CD4-positive, alpha-beta T cell (primary cell): ENCODE measurements at places on chromosomes 6 and 20.

DNA sequence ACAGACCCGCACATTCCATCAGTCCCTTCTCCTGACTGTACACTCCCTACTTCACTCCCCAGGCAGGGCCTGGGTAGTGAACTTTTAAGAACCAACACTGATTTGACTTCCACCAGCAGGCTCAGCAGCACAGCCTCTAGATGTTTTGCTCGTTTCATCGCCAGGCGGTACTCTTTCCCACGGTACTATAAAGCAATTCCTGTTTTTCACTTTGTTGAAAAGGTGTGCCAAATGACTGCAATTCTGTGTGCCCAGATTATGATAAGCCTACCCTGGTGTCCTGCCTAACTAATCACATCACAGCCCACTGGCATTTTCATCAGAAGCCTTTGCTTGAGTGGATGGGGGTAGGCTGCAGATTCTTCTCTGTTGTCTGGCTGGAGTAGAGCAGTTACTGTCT lies 12.9 kb upstream of the WTAP start:
- DNase-seq: no peak

DNA sequence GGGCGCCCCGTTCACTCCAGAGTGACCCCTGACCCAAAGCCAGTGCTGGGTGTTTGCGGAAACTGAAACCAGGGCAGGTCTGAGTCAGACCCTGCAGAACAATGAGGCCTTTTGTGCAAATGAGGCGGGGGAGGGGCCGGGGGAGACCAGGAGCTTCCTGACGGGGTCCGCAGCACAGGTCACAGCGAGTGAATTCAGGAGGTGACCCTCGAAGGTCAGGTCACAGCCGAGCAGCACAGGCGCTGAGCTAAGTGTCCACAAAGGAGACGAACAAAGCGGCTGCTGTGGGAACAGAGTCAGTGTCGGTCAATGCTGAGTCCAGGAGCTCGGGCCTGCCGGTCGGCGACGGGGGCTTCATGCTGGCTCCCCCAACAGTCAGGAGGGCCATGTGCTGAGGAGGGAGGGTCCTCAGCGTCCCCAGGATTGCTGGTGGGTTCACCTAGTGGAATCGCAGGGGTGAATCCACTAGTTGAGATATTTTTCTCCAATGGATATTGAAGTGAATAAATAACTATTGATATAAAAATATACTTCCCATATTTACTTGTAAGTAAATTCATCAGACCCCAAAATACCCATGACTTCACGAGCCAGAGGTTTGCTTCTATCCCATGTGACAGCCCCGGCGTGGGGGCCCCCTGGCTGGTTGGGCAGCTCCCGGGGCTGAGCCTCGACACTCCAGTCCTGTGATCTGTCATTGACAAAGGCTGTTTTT lies 188.4 kb upstream of the SULF2 start:
- no peak for DNase-seq

- DNase-seq: no peak
These were observed 14.8 kb upstream of the MAS1L start for GRCh38 chr6:29502597-29502996.

DNA sequence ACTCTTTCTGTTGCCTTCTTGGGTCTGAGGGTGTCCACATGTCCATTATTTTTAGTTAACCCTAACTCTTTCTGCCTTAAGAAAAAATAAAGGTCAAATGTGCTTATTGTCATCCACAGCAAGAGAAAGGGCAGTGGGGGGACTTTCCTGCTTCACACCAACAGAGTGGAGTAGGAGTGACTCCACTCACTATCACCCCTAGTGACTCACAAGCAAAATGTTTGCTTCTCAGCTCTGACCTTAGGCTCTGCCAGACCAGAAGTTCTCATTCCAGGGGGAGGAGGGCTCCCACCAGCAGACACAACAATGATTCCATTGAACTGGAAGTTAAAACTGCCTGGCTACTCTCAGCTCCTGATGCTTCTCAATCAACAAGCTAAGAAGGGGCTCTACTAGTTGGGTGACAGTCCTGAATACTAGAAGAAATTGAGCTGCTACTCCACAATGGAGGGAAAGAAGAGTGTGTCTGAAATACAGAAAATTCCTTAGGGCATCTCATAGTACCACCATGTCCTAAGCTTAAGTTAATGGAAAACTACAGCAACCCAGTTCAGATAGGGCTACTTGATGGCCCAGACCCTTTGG lies 83.9 kb upstream of the AFDN start:
- no peak for DNase-seq

GRCh38 chr6:36517408-36517807 lies 29.9 kb downstream of the STK38 start:
- DNase-seq: no peak

GRCh38 chr6:70282312-70282918 lies 20.5 kb downstream of the COL9A1 start:
- no peak for DNase-seq

- no peak for DNase-seq
These were observed 92.3 kb downstream of the RNF182 start for GRCh38 chr6:14016935-14017625.

DNA sequence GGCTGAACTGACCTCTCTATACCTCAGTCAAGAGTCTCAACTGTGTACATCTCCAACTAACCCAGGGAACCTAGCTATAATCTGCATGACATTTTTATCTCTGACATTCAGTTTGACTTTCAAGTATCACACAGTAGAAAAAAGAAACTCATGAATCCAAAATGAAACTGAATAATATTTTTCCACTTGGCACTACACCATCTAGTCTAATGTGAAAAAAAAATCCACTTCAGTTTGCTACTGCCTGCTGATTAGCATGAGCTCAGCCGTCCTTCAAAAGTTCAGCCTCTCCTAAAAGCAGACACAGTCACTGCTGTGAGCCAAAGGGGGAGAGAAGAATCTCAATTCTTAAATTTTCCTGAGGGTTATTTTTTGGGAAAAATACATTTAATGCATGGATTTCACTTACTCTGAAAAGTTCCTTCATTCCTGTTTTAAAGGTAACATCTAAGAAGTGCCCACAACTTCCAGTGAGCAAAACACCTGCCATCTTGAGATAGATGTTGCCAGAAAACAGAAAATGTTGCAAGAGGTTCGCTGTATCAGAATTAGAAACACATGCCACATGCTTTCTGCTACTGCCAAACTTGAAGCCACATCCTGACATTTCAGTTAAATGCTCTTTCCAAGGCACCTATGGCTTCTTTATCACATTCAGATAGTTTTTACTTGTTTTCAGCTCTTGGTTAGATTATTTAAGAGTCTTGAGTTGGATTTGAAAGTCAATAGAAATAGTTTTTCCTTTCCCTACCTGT lies 95.4 kb downstream of the MKKS start:
- DNase-seq: no peak

DNA sequence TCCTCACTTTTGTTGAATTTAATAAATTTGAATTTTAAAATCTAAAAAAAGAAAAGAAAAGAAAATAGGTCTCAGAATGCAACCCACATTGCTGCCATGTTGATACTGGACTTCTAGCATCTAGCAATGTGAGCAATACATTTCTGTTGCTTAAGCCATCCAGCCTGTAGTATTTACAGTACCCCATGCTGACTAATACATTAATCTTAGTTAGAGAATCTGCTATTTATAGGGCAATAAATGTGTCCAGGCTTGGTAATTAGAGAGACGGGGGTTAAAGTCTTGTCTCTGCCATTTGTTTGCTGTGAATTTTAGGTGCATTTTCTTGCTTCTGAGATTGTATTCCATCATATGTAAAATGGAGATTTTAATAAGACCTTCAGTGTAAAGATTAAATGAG lies 471.3 kb downstream of the DHX35 start:
- no peak for DNase-seq

DNA sequence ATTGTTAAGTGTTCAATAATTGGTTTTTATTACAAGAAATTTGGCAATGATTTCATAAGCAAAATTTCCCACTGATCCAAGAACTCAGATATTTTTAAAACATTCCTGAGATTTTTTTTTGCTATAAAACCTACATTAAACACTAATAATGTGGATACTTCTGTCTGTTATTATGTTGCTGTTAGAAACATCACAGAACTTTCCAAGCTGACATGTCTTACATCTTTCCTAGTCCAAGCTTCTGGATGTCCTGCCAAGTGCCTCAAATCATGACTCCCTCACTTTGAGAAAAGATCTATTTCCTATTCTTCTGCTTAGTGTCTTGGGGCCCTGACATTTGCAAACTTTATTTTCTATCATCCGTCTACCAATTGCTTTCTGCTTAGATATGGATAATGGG lies 110.8 kb downstream of the RFPL4B start:
- no peak for DNase-seq

- no peak for DNase-seq
These were observed 10.9 kb downstream of the FOXF2 start for GRCh38 chr6:1400126-1400850.

GRCh38 chr6:24838081-24838480 lies 39.4 kb upstream of the ARMH2 start:
- no peak for DNase-seq

DNA sequence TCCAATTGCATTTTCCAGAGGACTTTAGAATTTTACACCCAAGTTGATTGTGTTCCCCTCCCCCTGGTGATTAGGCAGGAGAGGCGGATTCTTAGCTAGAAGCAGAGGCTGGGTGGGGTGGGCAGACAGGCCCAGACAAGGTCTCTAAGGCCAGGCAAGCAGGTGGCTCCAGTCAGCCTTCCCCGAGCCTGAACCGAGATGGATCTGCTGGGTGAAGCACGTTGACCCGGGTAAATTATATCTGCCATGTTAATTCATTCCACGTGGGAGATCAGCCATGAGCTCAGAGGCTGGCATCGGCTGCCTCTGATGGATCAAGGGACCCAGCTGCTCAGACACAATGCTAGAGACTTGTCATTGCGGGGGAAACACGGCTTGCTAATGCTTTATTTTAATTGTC lies 159.5 kb upstream of the MAFB start:
- DNase-seq: no peak

DNA sequence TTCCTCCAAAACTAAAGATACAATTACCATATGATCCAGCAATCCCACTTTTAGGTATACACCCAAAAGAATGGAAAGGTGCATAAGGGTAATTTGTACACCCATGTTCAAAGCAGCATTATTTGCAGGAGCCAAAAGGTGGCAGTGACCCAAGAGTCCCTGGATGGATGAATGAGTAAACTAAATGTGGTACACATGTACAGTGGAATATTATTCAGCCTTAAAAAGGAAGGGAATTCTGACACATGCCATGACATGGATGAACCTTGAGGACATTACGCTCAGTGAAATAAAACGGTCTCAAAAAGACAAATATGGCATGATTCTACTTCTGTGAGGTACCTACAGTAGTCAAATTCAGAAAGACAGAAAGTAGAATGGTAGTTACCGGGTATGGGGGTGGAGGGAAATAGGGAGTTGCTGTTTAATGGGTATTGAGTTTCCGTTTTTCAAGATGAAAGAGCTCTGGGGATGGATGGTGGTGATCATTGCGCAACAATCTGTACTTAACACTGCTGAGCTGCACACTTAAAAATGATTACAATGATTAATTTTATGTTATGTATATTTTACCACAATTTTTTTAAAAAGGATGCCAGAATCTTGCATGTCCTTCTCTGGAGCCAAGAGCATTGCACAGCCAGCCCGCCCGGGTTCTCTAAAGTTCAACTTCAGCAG lies 518.9 kb upstream of the JARID2 start:
- DNase-seq: no peak

GRCh38 chr6:82000551-82000950 lies 247.0 kb downstream of the IBTK start:
- DNase-seq: no peak

DNA sequence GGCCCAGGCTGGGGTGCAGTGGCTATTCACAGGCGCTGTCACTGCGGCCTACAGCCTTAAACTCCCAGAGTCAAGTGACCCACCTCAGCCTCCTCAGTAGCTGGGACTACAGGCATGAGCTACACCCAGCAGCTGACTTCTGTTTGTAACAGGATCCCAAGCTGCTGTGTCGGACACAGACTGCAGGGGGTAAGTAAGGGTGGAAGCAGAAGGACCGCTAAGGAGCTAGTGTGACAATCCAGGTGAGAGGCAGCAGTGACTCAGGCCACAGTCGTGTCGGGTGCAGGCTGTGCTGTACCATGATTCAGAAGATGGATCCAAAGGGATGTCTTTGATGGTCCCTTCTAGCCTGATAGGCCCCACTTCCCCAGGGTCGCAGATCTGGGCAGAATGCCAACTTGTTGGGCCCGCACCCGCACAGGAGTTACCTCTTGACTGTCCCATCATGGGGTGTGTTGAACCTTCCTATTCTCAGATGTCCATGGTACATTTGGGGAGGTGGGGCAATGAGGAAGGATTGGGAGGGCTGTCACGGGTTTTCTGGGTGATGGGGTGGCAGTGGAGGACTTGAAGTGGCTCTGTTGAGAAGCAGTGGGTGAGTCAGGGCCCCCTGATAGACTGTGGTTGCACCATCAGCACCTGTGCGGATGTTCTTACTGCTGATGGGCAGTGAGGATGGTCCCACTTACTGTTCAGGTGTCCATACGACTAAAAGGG lies 25.3 kb downstream of the AAR2 start:
- no peak for DNase-seq

- no peak for DNase-seq
These were observed 7.9 kb upstream of the BLCAP start for GRCh38 chr20:37535443-37536132.

DNA sequence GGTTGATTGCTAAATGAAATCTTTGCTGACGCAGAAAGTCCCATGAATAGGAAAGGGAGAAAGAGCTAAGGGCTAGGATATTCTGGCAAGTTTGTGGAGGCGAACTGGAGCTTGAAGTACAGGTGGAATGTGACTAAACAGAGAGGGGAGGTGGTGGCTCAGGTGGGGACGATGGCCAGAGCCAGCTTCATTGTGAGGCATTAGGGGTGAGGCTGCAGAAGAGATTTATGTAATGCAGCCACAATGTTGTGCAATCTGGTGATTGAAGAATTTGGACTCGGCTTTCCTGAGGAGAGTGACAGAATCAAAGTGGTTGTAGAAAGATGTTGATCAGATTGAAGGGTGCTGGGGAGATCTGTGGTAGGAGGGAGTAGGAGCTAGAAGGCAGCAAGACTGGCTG lies 42.9 kb upstream of the SPACA1 start:
- no peak for DNase-seq

DNA sequence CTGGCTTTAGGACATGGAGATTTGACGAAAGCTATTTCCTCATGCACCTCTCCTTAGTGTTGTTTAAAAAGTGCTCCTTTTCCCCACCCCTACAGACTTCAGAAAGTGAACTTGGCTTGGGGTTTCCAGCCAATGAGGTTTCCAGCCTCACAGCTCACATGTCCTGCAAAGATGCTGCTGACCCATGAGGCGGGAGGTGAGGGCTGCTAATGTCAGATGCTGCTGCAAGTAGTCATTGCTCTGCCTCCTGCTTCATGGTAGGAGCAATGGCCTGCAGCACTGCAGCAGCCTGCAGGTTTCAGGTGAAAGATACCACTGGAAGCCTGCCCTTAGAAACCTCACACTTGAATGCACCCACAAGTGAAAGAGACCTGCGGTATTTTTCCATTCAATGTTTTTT lies 112.8 kb downstream of the LAMP5 start:
- no peak for DNase-seq

- no peak for DNase-seq
These were observed 56.4 kb downstream of the ZMYND8 start for GRCh38 chr20:47300071-47300470.

GRCh38 chr20:16007962-16008361 lies 565.3 kb downstream of the KIF16B start:
- no peak for DNase-seq

- DNase-seq: no peak
These were observed 156.1 kb upstream of the CHD6 start for GRCh38 chr20:41774291-41774690.

GRCh38 chr20:50085481-50086365 lies 27.2 kb downstream of the UBE2V1 start:
- DNase-seq: peak; percentile 19
